Activated CD4-positive, alpha-beta T cell treated with anti-CD3 and anti-CD28 coated beads for 36 hours (primary cell): ENCODE measurements at places on chromosomes 2 and 18. TPM values are rescaled to one million over a fixed set of nuclear protein-coding genes. Genes with fewer than 3 reads are reported as not detected.

DNA sequence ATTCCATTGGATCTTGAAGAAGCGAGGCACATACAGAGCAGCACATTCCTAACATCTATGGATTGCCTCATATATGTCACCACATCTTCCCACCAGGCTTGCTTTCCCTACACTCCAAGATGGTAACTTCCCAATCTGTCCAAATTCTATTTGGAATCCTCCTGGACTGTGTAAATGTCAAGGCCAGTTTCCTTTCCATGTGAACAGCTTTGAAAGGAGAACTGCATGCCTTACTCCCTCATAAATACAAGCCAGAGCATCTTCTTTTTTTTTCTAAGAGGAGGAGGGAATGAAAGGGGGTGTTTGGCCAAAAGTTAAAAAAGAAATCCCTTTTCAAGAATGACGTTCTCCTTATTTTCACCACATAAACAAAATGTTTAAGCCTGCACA, 103.8 kb upstream of the OSR1 start:
- H3K36me3 ChIP-seq = no peaks in the 10 kb centered on the region
- no peak for DNase-seq
- peaks cover 15% of the 10 kb centered on the region for H3K27me3 ChIP-seq
- no peak overlapping the region for H3K27ac ChIP-seq
- H3K4me1 ChIP-seq = no peaks in the 10 kb centered on the region
- H3K4me3 ChIP-seq = no peak overlapping the region

DNA sequence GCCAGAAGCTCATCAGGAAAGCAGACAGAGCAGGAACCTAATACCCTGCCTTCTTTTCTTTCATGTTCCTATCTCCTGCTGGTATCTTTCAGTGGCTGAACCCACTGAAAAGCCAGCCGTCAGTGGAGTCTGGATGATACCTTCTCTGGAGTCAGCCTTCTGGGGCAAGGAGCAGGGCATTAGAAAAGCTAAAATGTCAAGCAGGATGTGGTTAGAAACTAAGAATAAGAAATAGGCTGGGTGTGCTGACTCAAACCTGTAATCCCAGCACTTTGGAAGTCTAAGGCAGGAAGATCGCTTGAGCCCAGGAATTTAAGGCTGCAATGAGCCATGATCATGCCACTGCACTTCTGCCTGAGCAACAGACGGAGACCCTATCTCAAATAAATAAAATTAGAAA, 642.0 kb upstream of the FSHR start:
- no peaks in the 10 kb centered on the region for H3K36me3 ChIP-seq
- H3K4me1 ChIP-seq = no peaks in the 10 kb centered on the region
- no peaks in the 10 kb centered on the region for H3K27me3 ChIP-seq
- no peak for DNase-seq
- no peak overlapping the region for H3K27ac ChIP-seq

DNA sequence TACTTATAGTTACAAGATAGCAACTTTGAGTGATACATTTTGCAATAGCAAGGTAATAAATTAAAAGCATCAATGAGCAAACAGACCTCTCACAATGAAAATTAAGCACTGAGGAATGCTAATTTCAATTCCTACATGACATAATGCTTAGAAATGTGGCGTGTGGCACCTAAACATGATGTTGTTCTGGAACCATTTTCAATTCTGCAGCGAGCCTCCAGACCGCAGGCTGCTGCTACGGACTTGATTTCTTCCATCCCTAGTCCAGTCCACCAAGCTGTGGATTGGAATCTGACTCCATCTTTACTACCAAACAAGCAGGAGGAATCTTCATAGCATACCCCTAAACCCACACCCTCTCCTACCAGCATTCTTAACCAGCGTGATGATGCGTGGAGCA, 58.7 kb upstream of the ZNF397 start:
- no peak overlapping the region for H3K4me3 ChIP-seq
- no peak overlapping the region for H3K27ac ChIP-seq
- H3K27me3 ChIP-seq = no peaks in the 10 kb centered on the region
- H3K4me1 ChIP-seq = no peaks in the 10 kb centered on the region
- H3K36me3 ChIP-seq = no peaks in the 10 kb centered on the region
- DNase-seq = no peak

DNA sequence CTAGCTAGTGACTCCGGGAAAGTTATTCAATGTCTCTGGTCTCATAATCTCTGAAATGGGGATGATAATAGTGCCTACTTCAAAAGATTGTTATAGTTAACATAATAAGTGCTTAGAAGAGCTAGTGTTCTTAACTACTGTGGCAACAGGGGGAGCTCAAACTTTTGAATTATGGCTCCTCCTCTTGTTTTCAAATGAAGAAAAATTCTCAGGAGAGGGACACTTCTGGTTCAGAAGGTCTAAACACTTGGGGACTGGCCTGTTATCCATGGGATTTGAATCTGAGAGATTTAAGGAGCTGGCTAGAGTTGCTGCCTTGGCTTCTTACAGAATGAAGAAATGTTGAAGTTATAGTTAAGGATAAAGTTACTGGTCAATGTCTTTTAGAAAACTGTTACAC, 92.2 kb upstream of the ITGB6 start:
- H3K4me1 ChIP-seq = peaks cover 73% of the 10 kb centered on the region
- peak overlapping the region; percentile 33 for H3K27ac ChIP-seq
- H3K4me3 ChIP-seq = no peak overlapping the region
- peaks cover 46% of the 10 kb centered on the region for H3K36me3 ChIP-seq
- H3K27me3 ChIP-seq = no peaks in the 10 kb centered on the region

GRCh38 chr2:235591921-235592320, 98.1 kb downstream of the AGAP1 start:
- no peaks in the 10 kb centered on the region for H3K36me3 ChIP-seq
- no peak for DNase-seq
- H3K4me1 ChIP-seq = no peaks in the 10 kb centered on the region
- H3K4me3 ChIP-seq = no peak overlapping the region

GRCh38 chr2:238492840-238493239, 66.1 kb downstream of the ASB1 start:
- H3K4me1 ChIP-seq = peaks cover 22% of the 10 kb centered on the region
- H3K27ac ChIP-seq = no peak overlapping the region
- no peak overlapping the region for H3K4me3 ChIP-seq
- H3K36me3 ChIP-seq = no peaks in the 10 kb centered on the region
- H3K27me3 ChIP-seq = no peaks in the 10 kb centered on the region

DNA sequence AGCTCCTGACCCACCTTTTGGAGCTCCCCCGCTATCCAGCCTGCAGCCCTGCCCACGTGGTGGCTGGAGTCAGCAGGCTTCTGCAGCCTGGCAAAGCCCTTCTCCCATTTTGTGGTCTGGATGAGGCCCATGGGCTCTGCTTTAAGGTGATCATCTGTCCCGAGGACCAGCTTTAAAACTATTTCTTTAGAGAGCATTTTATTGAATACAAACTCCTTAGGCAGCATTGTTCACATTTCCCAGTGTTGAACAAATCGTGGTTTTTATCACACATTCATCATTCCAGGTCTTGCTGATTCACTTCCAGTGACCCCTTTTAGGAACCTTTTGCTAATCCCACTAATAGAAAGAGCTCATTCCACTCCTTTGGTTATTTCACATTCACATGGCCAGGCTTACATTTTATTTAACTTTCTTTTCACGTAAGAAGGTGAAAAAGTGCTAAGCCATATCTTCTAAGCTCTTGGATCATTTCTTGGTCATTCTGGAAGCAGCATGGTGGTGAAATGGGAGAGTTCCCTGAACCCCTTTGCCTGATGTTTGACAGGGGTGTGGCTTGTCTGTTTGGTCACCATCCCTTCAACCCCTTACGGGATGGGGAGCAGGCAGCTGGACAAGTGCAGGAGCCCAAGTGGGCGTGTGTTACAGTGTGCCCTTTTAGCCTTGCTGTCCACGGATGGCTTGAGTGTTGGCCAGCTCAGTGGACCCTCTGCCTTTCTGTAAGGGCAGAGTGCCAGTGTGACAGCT, 80.4 kb upstream of the RAPGEF4 start:
- H3K27me3 ChIP-seq = no peaks in the 10 kb centered on the region
- H3K4me1 ChIP-seq = peaks cover 4% of the 10 kb centered on the region
- DNase-seq = no peak
- no peak overlapping the region for H3K27ac ChIP-seq
- no peak overlapping the region for H3K4me3 ChIP-seq
- H3K36me3 ChIP-seq = peaks cover 4% of the 10 kb centered on the region

GRCh38 chr2:78979380-78980151, 45.9 kb upstream of the REG3G start:
- no peak overlapping the region for H3K4me3 ChIP-seq
- H3K36me3 ChIP-seq = no peaks in the 10 kb centered on the region
- no peak overlapping the region for H3K27ac ChIP-seq
- H3K27me3 ChIP-seq = peaks cover 2% of the 10 kb centered on the region

DNA sequence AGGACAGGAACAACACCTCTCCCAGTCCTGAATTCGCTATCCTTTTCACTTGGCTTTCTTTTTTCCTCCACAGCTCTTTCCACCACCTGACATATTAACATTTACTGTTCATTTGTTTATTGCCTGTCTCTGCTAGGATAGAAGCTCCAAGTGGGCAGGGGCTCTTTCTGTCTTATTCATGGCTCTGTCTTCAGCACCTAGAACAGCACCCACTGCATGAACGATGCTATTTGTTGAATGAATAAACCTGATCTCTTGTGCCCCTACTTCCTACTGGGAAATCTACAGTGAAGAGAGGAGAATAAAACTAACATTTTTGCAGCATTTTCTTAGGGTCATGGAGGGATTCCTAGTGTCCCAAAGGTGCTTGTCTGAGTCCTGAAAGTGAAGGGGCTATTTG, 24.4 kb upstream of the GAREM2 start:
- no peaks in the 10 kb centered on the region for H3K4me1 ChIP-seq
- no peak overlapping the region for H3K4me3 ChIP-seq
- H3K27ac ChIP-seq = no peak overlapping the region
- DNase-seq = no peak
- H3K36me3 ChIP-seq = no peaks in the 10 kb centered on the region
- peaks cover 17% of the 10 kb centered on the region for H3K27me3 ChIP-seq

DNA sequence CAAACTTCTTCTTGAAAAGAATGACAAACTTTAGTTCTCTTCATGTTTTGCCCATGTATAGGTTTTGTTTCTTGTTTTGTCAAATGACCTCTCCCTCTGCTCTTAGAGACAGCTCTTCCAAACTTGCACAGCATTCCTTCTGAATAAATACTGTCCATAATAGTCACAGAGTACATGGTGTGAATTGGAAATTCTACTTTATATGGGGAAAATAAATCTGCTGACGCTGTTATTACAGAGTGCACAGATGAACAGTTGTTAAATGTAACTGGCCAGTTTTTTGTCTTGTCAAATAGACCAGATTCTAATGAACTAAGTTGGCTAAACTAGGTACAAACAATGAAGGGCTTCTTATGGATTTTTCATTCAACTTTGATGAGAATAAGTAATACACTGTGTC, 115.8 kb upstream of the DTNA start:
- H3K27ac ChIP-seq = no peak overlapping the region
- no peak for DNase-seq
- H3K4me3 ChIP-seq = no peak overlapping the region
- H3K27me3 ChIP-seq = no peaks in the 10 kb centered on the region
- H3K4me1 ChIP-seq = no peaks in the 10 kb centered on the region
- no peaks in the 10 kb centered on the region for H3K36me3 ChIP-seq

GRCh38 chr2:30439879-30440278, 7.2 kb upstream of the LCLAT1 start:
- no peaks in the 10 kb centered on the region for H3K27me3 ChIP-seq
- no peaks in the 10 kb centered on the region for H3K36me3 ChIP-seq
- H3K27ac ChIP-seq = peak overlapping the region; percentile 15
- peak; percentile 40 for DNase-seq

GRCh38 chr2:110205660-110206455, 1.0 kb upstream of the NPHP1 start:
- no peaks in the 10 kb centered on the region for H3K27me3 ChIP-seq
- H3K4me3 ChIP-seq = peak overlapping the region; percentile 79
- H3K27ac ChIP-seq = peak overlapping the region; percentile 40
- DNase-seq = no peak
- peaks cover 21% of the 10 kb centered on the region for H3K36me3 ChIP-seq

DNA sequence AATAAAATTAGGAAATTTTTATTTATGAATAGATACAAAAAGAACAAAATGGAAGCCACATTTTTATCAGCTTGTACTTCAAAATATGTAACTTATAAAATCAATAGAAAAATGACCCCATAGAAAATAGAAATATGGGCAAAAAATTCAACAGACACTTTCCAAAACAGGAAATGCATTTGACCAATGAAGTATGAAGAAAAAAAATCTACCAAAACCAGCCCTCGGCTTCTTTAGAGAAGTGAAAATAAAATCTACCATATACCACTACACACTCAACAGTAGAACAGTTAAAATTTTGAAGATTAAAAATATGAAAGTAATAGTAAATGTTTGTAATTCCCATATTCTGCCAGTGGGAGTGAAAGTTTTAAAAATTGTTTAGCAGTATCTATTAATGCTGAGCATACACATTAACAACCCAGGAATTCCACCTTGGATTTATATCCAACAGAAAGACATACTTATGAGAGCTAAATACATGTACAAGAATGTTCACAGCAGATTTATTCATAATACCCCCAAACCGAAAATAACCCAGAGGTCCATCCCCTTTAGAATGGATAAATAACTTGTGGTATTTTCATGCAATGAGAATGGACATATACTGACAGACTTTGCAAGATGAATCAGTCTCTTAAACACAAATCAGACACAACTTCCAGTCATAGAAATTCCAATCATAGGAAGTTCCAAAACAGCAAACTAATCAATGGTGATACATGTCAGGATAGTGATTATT, 318.0 kb downstream of the FIGN start:
- no peak overlapping the region for H3K4me3 ChIP-seq
- H3K27ac ChIP-seq = no peak overlapping the region
- H3K36me3 ChIP-seq = no peaks in the 10 kb centered on the region

- no peak overlapping the region for H3K27ac ChIP-seq
- H3K4me3 ChIP-seq = no peak overlapping the region
- no peaks in the 10 kb centered on the region for H3K27me3 ChIP-seq
- no peak for DNase-seq
- H3K4me1 ChIP-seq = no peaks in the 10 kb centered on the region
These were observed 77.1 kb upstream of the UGP2 start for GRCh38 chr2:63764630-63765029.

- no peaks in the 10 kb centered on the region for H3K27me3 ChIP-seq
- peaks cover 14% of the 10 kb centered on the region for H3K4me1 ChIP-seq
- peak; percentile 40 for DNase-seq
- H3K27ac ChIP-seq = no peak overlapping the region
These were observed 12.0 kb upstream of the DARS1 start for GRCh38 chr2:135997380-135997779.

DNA sequence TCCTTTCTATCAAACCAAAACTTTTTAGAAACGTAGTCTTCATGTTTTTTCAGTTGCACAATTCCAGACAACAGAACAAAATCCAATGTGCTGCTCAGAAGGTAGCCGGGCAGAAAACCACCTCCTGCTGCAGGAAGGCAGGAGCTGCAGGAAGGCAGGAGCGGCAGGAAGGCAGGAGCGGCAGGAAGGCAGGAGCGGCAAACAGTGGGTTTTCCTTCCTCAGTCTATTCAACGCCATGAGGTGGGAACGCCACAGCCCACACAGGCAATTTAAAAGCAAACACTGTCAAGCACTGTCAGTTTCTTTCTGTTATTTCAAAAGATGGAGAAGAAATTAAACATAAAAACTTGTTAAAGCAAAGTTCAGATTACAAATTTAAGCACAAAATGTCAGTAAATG, 601.2 kb upstream of the SALL3 start:
- no peaks in the 10 kb centered on the region for H3K4me1 ChIP-seq
- no peak overlapping the region for H3K4me3 ChIP-seq
- no peak for DNase-seq
- H3K27me3 ChIP-seq = no peaks in the 10 kb centered on the region
- H3K36me3 ChIP-seq = no peaks in the 10 kb centered on the region

The QPCT gene
- total RNA-seq = 0.64 TPM

The CDCA7 gene
- total RNA-seq = 80.4 TPM

The IL1B gene
- 0.37 TPM for total RNA-seq

The TCF4 gene
- total RNA-seq = 0.69 TPM

The UPP2 gene
- total RNA-seq = not detected

The SH3RF3 gene
- 1.4 TPM for total RNA-seq

The DPP10 gene
- not detected for total RNA-seq

The ALS2 gene
- total RNA-seq = 12.4 TPM

The GAREM2 gene
- total RNA-seq = 5.7 TPM

The SERPINB12 gene
- not detected for total RNA-seq

The FAM161A gene
- total RNA-seq = 6.2 TPM

The ATP6V1B1 gene
- not detected for total RNA-seq
